ENCODE measurements at places on chromosomes 4 and X.

- no peak for DNase-seq
Measured at GRCh38 chr4:94372228-94372978, 29.8 kb upstream of the HPGDS start.

DNA sequence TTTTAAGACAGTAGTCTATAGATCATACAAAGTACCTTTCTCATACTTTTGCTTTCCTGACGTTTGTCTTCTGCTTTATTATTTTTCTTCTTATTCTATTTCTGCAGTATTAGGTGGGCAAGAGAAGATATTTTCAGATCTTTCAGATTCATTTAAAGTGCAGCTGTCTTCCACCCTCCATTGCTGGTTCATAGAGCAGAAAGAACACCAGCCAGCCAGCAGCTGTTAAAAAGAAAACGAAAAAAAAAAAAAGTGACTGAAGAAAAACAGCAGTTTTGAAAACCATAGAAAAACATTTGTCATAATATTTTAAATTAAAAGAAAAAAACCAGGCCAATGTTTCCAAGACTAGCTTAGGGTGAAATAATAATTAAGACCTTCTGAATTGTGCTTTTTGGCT lies 42.9 kb downstream of the SMAD1 start:
- no peak for DNase-seq

GRCh38 chr4:102047616-102048015 lies 257.1 kb downstream of the BANK1 start:
- DNase-seq = no peak

- DNase-seq = no peak
Measured at GRCh38 chr4:2082118-2082517, 23.0 kb downstream of the NAT8L start.

DNA sequence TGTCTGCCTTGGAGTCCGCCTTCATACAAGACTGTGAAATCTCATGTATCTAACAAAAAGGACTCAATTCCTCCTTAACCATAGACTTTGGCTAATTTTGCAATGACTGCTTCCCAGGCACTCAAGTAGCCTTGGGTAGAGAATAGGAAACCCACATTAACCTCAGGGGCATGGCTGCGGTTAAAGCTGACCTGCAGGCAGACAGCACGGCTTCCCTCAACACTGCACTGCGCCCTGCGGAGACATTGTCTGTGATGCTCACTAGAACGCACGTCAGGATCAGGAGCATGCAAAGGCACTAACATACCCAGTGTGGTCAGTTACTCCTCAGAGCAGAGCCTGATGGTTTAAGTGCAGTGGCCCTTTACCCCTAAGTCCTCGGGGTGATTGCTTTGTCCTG lies 10.3 kb upstream of the GPR143 start:
- no peak for DNase-seq

DNA sequence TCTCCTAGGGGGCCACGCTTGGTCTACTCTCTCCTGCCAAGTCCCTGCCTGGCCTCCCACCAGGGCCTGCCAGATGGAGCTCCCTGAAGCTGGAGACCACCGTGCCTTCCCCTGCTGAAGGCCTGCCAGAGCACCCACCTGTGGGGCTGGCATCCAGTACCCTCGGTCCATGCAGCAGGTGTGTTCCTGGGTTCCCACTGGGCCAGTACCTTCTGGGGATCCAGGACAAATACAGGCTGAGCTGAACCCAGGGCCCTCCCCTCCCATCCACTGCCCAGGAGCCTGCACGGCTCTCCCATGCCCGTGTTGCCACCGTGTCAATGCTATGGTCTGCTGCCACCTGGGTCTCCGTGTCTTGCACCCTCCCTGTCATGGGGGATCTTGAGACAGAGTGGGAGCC lies 68.8 kb downstream of the ABLIM2 start:
- no peak for DNase-seq

DNA sequence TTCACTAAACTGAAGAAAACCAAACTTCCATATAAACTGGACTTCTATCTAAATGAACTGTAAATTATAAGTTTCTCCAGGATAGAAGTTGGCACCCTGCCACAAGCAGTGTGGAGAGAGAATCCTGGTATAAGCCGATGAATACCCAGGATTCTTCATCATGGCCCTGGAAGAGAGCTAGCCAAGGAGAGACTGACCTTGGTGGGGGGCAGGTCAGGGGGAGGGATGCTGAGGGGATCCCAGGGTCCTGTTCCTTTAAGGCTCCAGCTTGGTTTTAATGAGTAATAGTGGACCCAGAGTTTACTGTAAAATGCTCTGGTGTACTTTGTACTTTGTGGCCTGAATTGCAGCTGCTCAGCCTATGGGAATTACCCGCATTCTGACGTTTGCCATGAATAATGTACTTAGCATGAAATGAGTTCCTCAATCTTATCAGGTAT lies 16.9 kb downstream of the RASSF6 start:
- no peak for DNase-seq

DNA sequence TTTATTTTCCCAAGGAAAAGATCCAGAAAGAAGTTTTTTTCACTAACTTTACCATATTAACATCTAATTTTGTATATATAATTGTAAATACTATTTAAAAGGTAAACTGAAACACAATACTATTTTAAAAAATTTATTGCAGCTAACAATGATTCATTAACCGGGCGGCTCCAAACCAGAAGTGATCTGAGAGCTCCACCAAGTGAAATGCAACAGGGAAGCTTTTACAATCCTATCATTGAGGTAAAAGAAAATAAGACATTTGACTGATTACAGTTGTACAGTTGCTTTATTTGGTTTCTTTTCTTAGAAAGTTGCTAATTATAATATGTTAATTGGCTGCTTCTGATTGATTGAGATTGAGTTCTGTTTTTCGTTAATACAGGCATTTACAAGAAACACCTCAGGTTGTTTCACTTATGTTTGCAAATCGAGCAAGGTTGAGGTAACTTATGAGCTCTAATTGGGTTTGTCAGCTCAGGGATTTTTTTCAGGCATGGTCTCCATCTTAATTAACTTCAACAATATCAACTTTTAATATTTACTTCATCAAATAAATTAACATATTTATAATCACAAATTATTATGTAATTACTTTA lies 220.2 kb upstream of the UGT8 start:
- no peak for DNase-seq

- DNase-seq = no peak
Measured at GRCh38 chr4:25925486-25926201, 11.6 kb downstream of the SMIM20 start.

DNA sequence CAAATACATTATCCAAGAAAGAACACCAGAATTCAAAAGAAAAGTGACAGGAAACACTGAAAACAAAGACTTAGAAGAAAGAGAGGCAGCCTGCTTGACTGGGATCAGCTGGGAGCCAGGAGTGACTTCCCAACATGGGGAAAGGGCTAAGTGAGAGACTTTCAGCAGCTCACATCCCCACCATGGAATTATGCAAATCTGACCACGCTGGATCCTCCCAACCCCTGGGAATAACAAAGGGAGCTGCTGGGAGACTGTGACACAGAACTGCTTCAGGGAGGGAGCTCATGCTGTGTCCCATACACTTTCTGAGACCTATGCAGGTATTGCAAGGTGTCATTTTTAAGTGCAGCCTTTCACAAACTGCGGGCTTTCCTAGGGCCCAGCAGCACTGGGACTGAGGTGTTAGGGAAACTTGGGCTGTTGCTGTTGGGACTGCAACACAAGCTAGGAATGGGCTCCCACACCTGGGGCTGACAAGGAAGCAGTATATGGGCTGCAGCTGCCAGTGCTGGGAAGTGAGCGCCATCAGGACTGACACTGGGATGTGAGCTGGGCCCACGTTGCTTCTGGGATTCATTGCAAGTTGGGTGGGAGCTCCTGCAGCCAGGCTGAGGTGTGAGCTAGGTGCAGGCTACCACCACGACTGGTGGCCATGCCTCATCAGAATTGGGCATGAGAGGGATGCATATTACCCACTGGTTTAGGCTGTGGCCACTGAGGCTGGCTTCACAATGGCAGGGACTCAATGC lies 139.1 kb downstream of the KDR start:
- no peak for DNase-seq

- no peak for DNase-seq
Measured at GRCh38 chr4:87732033-87732765, 67.2 kb upstream of the IBSP start.

DNA sequence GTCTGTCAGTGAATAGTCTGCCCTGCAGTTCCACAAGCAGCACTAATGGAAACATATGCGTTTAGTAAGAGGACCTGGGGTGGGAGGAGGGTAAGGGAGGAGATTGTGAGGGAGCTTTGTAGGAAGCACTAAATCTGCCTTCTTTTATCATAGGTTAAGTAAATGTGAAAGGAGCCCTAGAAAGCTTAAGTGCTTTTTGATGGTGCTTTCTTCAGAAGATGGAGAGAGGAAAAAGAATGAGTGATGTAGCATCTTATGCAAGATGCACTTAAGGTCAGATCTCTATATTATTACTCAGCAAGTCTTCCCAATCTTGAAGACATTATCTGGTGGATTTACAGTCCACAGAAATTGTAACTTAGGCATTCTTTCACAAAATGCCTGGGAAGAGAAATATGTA lies 322.7 kb downstream of the PDHA2 start:
- DNase-seq = no peak

- DNase-seq = no peak
Measured at GRCh38 chrX:130746709-130747342, 156.2 kb downstream of the ENOX2 start.

GRCh38 chrX:21975812-21976211 lies 35.3 kb downstream of the SMS start:
- no peak for DNase-seq

- DNase-seq = peak; percentile 86
Measured at GRCh38 chr4:25441519-25442117, 64.6 kb downstream of the ANAPC4 start.

GRCh38 chr4:158667651-158668198 lies 4.0 kb downstream of the C4orf46 start:
- DNase-seq = no peak

DNA sequence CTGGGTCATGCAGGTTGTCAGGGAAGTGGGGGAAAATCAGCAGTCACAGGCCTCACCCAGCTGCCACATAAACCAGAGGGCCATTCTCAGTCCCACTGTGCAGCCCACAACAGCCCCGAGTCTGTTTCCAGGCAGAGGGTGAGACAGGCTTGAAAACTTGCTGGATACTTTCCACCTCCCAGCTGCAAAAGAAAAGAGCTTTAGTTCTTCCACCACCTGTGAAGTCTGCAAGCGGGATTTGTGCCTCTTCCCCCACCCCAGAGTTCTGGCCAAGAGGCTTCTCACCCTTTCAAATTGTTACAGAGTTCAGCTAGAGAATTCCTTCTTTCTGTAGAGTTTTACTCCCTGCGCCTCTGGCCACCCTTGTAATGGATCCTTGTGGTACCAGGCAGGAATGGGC lies 115.5 kb upstream of the ZDHHC15 start:
- no peak for DNase-seq

DNA sequence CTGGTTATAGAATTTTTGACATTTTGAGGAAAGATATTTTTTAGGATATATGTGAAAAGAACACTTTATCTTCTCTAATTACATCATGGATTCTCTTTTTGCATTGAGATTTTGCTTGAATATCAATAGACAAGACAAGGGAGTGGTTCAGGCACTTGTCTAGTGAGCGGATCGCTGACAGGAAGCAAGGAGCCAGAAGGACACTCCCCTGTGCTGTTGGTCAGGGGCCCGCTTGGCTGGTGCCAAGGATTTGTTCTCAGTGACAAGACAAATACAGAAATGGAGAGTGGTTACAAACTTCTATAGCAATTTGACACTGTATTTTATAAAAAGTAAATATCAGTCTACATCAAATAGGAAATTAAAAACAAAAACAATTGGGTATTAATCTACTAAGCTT lies 60.0 kb downstream of the SLC9B1 start:
- DNase-seq = no peak

- DNase-seq = no peak
Measured at GRCh38 chr4:2671267-2671895, 84.8 kb downstream of the TNIP2 start.

DNA sequence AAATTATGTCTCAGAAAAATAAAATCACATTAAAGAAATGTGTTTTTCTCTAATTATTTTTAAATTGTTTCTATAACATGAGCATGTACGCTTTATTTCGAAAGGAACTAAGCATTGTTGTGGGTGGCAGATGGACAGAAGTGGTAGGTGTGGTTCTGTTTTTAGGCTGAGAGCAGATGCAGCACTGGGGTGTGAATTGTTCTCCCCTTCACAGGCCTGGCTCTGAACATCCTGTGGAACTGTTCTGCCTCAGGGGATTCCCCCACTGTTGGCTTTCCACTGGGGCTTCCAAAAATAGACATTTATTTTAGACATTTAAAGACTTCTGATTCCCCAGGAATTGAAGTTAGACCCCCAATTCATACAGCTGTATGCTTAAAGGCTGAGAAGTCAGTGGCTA lies 41.9 kb upstream of the PDHA2 start:
- DNase-seq = no peak

DNA sequence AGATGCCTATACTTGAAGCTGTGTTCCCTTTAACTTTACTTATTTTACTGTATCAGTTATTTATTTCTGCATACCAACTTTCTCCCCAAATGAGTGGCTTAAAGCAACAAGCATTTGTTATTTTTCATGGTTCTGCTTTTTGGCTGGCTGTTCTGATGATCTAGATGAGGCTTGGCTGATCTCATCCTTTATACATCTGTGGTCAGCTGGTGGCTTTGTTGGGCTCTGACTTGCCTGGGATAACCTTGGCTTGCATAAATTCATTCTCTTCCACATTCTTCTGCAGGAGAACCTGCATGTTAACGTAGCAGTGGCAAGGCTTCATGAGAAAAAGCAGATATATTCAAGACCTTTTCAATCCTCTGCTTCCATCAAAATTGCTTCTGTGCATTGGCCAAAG lies 1317.6 kb downstream of the ADGRL3 start:
- DNase-seq = no peak

DNA sequence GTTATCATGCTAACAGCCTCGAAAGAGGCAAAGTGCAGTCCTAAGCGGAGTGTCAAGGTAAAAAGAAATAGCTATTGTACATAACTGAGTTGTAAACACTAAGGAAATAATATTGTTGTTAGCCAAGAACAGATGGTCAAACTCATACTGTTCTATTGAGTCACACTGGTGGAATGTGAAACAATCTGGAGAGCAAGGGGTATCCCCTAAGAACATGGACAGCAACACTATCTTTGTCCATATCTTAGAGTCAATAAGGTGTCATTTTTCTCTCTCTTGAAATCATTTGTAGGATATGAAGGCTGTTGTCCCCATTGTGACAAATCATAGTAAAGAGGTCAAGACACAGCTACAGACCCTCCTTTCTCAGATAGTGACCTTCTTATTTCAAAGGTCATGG lies 4.5 kb upstream of the PDGFC start:
- DNase-seq = no peak

DNA sequence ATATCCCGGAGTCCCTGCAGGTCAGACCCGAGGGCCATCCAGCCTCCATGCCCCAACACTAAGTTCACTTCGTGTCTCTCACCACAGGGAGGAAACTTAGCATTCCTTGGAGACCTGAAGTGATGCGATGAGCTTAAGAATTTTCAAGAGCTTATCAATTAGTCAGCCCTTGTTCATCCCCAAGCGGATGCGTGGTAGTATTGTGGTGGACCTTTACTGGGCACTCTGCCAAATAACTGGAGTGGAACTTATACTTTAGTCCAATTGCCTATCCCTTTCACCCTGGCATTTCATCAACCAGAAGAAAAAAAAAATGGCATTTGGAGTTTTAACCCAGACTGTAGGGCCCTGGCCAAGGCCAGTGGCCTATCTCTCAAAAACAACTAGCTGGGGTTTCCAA lies 137.1 kb downstream of the RELL1 start:
- no peak for DNase-seq
